ENCODE measurements at places on chromosomes 7 and 10.

DNA sequence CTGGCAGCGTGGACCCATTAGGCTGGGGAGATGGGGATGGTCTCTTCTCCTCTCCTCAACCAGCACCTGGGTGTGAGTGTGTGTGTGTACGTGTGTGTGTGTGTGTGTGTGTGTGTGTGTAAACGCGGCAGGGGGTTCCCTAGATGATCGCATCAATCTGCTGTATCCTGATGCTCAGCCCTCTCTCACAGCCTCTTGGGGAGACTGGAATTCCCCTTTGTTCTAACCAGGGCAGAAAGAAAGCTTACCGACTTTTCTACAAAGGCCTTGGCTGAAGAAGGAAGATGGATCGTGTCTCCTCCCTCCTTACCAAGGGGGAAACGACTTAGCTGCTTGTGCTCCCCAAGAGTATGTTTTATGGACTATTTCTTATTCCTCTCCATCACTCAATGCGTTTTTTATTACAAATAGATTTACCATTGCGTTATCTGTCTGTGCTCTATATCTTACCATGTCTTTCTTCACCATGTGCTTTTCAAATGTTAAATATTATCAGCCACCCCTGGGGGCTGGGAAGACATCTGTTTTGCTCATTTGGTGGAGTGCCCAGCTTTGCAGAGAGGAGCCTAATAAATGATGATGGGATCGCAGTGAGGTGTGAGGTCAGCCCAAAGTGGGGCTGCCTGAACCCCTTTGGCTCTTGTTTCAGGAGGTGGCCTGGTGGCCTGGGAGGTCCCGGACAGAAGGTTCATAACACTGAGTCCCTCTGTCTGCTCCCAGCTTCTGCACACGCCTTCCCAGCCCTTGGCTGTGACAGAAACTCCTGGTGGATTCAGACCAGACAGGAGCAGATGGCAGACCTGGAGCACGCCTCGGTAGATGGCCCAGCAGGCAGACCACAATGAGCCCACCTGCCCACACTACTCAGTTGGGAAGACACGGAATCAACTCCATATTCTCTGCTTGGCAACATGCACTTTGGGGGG lies 262.0 kb downstream of the PRPF18 start:
- no peak for DNase-seq

DNA sequence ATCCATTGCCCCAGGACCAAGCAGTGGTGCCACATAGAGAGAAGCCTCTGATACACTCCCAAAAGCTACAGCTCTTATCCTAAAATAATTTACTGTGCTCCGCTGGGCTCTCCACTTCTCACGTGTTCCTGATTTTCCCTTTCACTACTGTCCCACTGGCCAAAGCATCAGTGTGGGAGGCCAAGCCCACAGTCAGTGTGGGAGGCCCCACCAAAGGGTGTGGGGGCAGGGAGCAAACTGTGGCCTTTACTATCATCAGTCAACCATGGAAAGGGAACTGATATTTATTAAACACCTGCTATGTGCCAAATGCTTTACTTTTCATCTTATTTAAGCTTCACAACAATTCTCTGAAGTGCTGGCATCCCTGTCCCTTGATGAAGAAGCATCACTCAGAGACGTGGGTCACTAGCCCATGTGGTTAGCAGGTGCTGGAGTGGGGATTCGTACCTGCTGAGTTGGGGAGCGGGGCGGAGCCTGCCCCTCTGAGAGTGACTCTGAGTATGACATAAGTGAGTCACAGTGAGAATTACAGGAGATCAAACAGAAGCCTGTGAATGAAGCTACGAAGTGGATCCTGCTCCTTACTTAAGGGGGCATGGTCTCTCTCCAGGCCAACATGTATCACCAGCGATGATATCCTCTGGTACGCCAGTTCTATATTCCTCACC lies 50.4 kb downstream of the PYROXD2 start:
- no peak for DNase-seq

DNA sequence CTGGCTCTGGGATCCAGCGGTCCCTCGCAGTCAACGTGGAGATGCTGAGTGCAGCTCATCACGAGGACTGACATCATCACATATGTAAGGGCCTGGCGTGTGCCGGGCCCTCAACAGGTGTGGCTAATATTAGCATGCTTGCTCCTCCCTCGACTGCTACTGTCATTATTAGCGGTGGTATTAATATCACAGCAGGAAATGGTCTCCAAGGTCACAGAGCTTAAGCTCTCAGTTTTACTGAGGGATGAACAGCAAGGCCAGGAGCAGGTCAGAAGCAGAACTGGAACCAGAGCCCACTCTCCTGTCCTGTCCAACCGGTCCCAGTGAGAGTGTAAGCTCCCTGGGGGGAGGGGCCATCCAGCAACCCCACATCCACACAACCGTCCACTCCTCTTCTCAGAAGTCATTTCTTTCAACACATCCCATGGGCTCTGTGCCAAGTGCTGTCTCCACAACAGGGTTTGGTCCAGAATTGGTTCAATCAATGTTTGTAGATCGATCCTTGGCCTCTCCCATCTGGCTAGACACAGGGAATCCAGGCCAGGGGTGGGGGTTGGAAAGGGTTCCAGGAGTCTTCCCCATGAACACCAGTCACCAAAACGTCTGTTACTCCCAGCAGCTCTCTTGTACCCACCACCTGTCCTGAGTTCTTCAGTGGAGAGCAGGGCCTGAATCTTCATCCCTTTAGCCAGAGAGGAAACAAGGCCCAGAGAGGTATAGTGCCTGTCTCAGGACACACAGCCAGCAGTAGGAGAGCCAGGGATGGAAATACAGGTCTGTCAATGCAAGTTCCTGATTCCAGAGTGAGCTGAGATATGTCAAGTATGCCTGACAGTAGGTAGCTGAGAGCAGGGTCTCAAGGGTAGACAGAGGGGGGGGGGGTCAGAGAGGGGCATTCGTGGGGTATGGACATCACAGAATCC lies 45.3 kb upstream of the ZMIZ1 start:
- no peak for DNase-seq

GRCh38 chr10:90917238-90917967 lies 3.5 kb downstream of the ANKRD1 start:
- DNase-seq, result no peak

- DNase-seq, result no peak
Measured at GRCh38 chr10:59433720-59434428, 71.5 kb upstream of the FAM13C start.

DNA sequence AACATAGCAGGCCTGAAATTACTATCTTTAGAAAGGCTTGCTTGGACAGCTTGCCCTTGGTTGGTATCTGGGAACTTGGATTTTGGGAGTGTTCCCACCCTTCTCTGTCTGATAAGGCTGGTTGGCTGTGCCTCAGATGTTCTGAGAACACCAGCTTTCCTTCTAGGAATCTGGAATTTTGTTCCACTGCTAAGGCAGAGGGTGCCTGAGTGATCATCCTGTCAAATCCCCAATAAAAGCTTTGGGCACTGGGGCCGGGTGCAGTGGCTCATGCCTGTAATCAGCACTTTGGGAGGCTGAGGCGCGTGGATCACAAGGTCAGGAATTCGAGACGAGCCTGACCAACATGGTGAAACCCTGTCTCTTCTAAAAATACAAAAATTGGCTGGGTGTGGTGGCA lies 5.0 kb downstream of the TRUB1 start:
- no peak for DNase-seq

- no peak for DNase-seq
Measured at GRCh38 chr7:40804477-40805215, 669.8 kb downstream of the SUGCT start.

Measured in activated CD4-positive, alpha-beta T cell treated with anti-CD3 and anti-CD28 coated beads, Interleukin-2, amount 50 U/mL, for 48 hours (primary cell).